ENCODE measurements at places on chromosomes 11 and 22. TPM values are rescaled to one million over a fixed set of nuclear protein-coding genes. Genes with fewer than 3 reads are reported as not detected.

Gene CARD18
- total RNA-seq: not detected

Gene FXYD6
- total RNA-seq: not detected

- peaks cover 6% of the 10 kb centered on the region for H3K36me3 ChIP-seq
- DNase-seq: no peak
- no peak overlapping the region for H3K4me3 ChIP-seq
Observed at GRCh38 chr22:31870890-31871289, 73.4 kb upstream of the YWHAH start.

Gene IFITM1
- total RNA-seq: not detected

GRCh38 chr11:119936426-119936825 lies 201.5 kb downstream of the TRIM29 start:
- no peaks in the 10 kb centered on the region for H3K36me3 ChIP-seq
- H3K4me3 ChIP-seq: no peak overlapping the region
- DNase-seq: no peak
- peaks cover 3% of the 10 kb centered on the region for H3K27me3 ChIP-seq

GRCh38 chr11:34250732-34251588 lies 106.8 kb downstream of the ABTB2 start:
- peaks cover 39% of the 10 kb centered on the region for H3K4me1 ChIP-seq
- H3K27ac ChIP-seq: no peak overlapping the region
- H3K27me3 ChIP-seq: no peaks in the 10 kb centered on the region
- no peaks in the 10 kb centered on the region for H3K36me3 ChIP-seq
- no peak for DNase-seq
- H3K4me3 ChIP-seq: no peak overlapping the region

DNA sequence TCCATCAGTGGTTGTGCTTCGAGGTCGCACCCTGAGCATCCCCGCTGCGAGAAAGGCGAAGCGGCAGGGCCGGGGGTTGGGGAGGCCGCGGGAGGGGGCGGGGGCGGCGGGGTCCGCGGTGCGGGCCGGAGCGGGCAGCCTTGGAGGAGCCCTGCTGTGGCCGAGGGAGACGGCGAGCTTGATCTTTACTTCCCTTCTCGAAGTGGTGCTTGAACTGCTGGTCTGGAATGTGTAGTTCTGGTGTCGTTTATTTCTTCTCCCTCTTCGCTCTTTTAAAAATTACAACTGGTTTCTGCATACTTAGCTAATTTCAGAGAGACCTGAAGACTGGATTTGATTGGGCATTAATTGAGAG lies 1.1 kb downstream of the APLP2 start:
- no peaks in the 10 kb centered on the region for H3K27me3 ChIP-seq
- H3K4me1 ChIP-seq: peaks cover 50% of the 10 kb centered on the region
- H3K4me3 ChIP-seq: peak overlapping the region; percentile 76
- no peaks in the 10 kb centered on the region for H3K36me3 ChIP-seq
- peak overlapping the region; percentile 67 for H3K27ac ChIP-seq

GRCh38 chr11:75338516-75339208 lies 12.8 kb downstream of the ARRB1 start:
- DNase-seq: no peak
- H3K4me1 ChIP-seq: peaks cover 64% of the 10 kb centered on the region
- peaks cover 6% of the 10 kb centered on the region for H3K36me3 ChIP-seq

GRCh38 chr11:7666292-7666866 lies 6.9 kb downstream of the CYB5R2 start:
- H3K27me3 ChIP-seq: no peaks in the 10 kb centered on the region
- peaks cover 11% of the 10 kb centered on the region for H3K4me1 ChIP-seq
- no peaks in the 10 kb centered on the region for H3K36me3 ChIP-seq
- H3K27ac ChIP-seq: no peak overlapping the region

- DNase-seq: no peak
- H3K4me3 ChIP-seq: no peak overlapping the region
- peaks cover 36% of the 10 kb centered on the region for H3K4me1 ChIP-seq
Observed at GRCh38 chr11:11993839-11994238, 14.6 kb downstream of the DKK3 start.

Gene SCN3B
- total RNA-seq: 0.07 TPM

DNA sequence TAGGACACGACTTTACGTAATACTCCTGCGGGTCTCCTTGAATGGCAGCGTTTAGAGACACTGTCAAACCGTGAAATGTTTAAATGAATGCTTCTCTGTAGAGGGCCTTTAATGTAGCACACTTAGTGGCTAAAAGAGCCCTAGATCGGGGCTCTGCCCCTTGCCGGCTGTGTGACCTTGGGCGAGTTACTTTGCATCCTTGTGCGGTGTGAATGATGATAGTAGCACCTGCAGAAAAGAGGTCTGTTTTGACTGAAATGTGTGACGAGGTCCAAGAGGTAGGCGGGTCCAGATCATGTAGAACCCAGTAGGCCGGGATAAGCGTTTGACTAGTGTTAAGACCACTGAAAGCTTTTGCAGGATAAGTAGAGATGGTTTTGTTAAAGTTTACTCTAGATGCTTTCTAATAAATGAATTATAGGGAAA lies 866 bp downstream of the MED17 start:
- peak overlapping the region; percentile 90 for H3K27ac ChIP-seq
- H3K27me3 ChIP-seq: no peaks in the 10 kb centered on the region
- peak overlapping the region; percentile 85 for H3K4me3 ChIP-seq
- peaks cover 32% of the 10 kb centered on the region for H3K4me1 ChIP-seq
- DNase-seq: no peak

DNA sequence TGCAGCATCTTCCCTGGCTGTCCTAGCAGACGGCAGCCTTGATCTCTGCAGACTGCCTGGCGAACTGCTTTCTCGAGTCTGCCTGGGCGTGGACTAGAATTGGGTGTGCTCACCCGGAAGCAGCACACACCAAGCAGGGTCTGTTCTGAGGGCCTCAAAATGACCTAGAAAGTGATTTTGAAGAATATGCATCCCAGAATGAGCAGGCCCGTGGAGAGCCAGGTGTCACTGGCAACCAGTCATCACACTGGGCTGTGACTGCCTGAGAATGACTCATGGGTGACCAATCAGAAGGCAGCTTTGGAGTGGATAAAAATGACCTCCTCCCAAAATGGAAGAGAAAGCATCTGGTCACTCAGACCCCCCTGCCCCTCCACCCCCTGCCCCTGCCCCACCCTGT lies 114.9 kb upstream of the NECTIN1 start:
- H3K4me1 ChIP-seq: no peaks in the 10 kb centered on the region
- DNase-seq: no peak
- no peak overlapping the region for H3K27ac ChIP-seq

DNA sequence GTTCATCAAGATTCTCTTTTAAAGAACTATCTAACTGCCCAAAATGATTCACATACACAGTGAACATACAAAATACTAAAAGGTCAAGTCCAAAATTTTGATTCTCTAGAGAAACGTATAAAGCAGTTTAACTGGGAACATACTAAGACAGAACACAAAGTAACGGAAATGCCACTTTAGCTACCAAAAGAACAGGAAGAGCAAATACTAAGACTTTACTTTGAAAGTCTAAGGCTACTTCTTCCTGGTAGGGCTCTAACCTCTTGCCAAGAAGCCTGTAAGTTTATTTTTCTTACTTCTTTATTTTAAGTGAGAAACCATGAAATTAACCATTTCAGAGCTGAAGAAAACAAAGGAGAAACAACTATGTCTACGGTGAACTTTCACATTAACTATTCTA lies 6.2 kb downstream of the PICALM start:
- H3K27ac ChIP-seq: no peak overlapping the region
- no peak for DNase-seq
- H3K36me3 ChIP-seq: no peaks in the 10 kb centered on the region
- no peak overlapping the region for H3K4me3 ChIP-seq
- H3K4me1 ChIP-seq: peaks cover 67% of the 10 kb centered on the region
- no peaks in the 10 kb centered on the region for H3K27me3 ChIP-seq

- no peak overlapping the region for H3K27ac ChIP-seq
- H3K27me3 ChIP-seq: peaks cover 32% of the 10 kb centered on the region
- no peaks in the 10 kb centered on the region for H3K4me1 ChIP-seq
- H3K4me3 ChIP-seq: no peak overlapping the region
- no peak for DNase-seq
Observed at GRCh38 chr11:113971506-113972195, 3.3 kb upstream of the HTR3A start.

- H3K4me1 ChIP-seq: peaks cover 45% of the 10 kb centered on the region
- no peaks in the 10 kb centered on the region for H3K27me3 ChIP-seq
- H3K36me3 ChIP-seq: no peaks in the 10 kb centered on the region
- no peak for DNase-seq
- no peak overlapping the region for H3K4me3 ChIP-seq
Observed at GRCh38 chr22:30314915-30315314, 11.8 kb downstream of the TBC1D10A start.

DNA sequence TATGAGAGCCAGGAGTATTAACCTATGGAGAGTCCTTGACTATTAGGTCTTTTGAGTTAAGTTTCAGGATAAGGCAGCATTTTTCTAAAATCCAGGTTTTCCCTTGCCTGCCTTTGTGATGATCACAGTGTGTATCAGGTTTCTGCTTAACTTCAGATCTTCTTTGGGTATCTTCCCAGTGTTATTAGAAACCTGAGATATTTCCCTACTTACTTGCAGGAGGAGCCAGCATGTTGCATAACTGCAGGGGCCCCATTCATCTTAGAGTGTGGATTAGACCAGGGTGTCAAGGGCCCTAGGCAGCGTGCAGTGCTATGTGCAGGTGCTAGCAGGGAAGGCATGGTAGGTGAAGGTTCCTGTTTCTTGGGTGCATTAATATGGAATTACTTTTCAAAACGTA lies 69.5 kb downstream of the ZNRF3 start:
- peaks cover 3% of the 10 kb centered on the region for H3K36me3 ChIP-seq
- H3K4me1 ChIP-seq: peaks cover 100% of the 10 kb centered on the region
- H3K4me3 ChIP-seq: no peak overlapping the region
- peak overlapping the region; percentile 64 for H3K27ac ChIP-seq

GRCh38 chr11:92885600-92885999 lies 83.9 kb upstream of the MTNR1B start:
- no peaks in the 10 kb centered on the region for H3K4me1 ChIP-seq
- DNase-seq: no peak
- H3K4me3 ChIP-seq: no peak overlapping the region
- no peaks in the 10 kb centered on the region for H3K36me3 ChIP-seq

DNA sequence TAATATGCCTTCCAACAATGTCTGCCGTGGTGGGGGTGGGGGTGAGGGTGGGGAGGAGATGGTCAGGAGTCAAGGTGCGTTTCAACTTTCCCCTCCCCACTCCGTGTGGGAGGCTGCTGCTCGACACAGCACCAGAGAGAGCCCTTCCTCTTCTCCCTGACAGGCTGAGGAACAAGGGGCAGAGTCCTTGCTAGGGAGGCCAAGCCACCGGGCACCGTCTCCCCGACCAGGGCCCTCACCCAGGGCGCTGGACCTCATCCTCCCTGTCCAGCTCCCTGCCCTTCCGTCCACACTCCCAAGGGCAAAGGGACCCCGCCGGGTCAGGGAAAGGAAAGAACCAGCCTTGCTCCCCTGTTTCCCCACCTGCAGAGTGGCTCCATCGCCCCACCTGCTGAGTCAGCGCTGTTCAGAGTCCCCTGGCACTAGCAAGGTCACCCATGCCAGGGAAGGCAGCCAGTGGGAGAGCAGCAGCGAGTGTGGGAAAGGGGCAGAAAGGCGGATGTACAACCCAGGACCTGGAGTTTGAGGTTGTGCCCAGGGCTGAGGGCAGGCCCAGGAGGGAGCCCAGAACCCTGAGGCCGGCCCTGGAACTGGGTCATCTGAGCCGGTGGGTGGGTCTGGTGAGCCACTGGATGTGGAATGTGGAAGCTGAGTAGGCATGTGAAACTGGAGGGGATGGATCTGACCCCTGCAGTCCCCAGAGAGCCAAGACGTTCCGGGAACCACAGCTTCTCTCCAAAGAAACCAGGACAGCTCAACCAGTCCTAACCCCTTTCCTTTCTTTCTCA lies 47.2 kb downstream of the BUD13 start:
- no peak overlapping the region for H3K4me3 ChIP-seq
- no peaks in the 10 kb centered on the region for H3K36me3 ChIP-seq
- no peak overlapping the region for H3K27ac ChIP-seq
- no peak for DNase-seq
